ENCODE measurements at places on chromosomes 13 and 19. TPM values are rescaled to one million over a fixed set of nuclear protein-coding genes. Genes with fewer than 3 reads are reported as not detected.

DNA sequence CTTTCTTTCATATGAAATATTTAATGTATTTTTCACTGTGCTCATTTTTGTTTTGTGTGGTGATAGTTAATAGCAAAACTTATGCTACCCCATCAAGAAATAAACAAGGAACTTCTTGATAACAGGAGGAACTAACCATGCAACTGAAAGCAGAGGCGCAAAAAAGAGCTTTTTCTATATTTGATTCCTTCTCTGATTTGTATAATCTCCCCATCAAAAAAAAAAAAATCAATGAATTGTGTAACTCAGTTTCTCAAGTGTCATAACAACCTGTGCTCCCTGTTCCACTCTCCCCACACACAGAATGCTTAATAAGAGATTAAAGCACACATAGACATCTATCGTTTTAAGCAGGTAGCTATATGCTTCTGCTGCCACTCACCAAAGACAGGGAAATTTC, 67.3 kb upstream of the MED4 start:
- no peaks in the 10 kb centered on the region for H3K27me3 ChIP-seq
- no peak overlapping the region for H3K27ac ChIP-seq
- DNase-seq, result no peak
- H3K4me3 ChIP-seq, result no peak overlapping the region

DNA sequence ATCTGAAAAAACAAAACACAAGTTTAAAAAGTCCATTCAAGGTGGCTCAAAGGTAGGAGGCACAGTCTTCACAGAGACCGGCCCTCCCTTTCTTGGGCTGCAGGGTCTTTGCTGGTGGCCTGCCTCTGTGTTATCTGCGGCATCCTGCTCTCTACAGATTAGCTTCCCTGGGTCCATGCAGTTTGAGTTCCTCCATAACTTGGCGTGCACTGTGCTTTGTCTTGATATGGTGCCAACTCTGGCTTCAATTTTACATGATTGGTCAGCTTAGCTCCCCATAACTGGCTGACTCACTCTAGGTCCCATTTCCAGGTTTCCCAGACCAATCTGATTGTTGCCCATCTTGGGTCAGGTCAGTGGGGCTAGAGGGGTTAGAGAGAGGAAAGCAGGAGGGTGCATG, 41.8 kb downstream of the TPT1 start:
- no peak overlapping the region for H3K27ac ChIP-seq
- H3K27me3 ChIP-seq, result no peaks in the 10 kb centered on the region
- H3K36me3 ChIP-seq, result no peaks in the 10 kb centered on the region

DNA sequence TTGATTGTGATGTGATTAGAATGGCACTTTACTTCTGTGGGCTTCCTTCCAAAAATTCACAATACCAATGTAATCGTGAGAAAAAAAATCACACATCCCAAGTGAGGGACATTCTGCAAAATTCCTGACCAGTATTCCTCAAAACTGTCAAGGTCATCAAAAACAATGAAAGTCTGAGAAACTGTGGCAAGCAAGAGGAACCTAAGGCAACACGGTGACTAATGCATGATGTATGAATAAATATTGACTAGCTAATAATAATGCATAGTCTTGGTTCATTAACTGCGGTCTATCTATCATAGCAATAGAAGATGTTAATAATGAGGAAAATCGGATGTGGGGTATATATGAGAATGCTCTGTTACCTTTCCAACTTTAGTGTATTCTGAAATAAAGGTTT, 159.0 kb downstream of the RFC3 start:
- no peak overlapping the region for H3K4me3 ChIP-seq
- H3K27ac ChIP-seq, result no peak overlapping the region
- no peak for DNase-seq
- H3K27me3 ChIP-seq, result no peaks in the 10 kb centered on the region
- no peaks in the 10 kb centered on the region for H3K36me3 ChIP-seq

DNA sequence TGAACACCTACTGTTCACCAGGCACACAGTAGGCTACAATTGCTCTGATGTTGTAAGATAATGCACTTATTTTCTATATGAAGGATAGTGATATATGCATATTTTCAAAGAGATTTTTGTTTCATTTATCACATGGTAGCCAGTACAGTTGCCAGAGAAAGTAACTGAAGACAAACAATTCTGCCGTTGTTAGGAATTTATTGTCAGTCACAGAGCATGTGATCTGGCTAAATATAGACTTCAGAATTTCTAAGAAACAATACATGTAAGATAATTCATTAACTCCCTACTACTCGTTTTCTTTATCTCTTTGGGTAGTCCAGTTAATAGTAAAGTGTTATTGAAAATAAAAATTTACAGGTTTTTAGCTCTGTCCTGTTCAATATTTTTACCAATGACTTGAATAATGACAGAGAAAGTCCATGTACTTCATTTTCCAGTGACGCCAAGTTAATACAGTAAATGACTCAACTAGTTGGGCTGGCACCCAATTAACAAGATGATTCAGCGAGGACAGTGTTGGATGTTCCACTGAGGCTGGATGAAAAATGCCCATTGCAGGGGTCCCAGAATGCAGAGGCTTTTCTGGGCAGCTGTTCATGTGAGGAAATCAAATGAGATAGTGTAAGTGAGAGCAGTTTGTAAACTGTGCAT, 35.6 kb downstream of the GJA3 start:
- H3K4me1 ChIP-seq, result peaks cover 16% of the 10 kb centered on the region
- H3K4me3 ChIP-seq, result no peak overlapping the region
- no peaks in the 10 kb centered on the region for H3K36me3 ChIP-seq
- DNase-seq, result no peak
- no peak overlapping the region for H3K27ac ChIP-seq
- H3K27me3 ChIP-seq, result peaks cover 32% of the 10 kb centered on the region

- H3K27ac ChIP-seq, result no peak overlapping the region
- no peak overlapping the region for H3K4me3 ChIP-seq
- no peaks in the 10 kb centered on the region for H3K27me3 ChIP-seq
Measured at GRCh38 chr19:1853295-1854038, 5.2 kb upstream of the REXO1 start.

GRCh38 chr13:51556740-51557139, 27.5 kb upstream of the WDFY2 start:
- H3K36me3 ChIP-seq, result no peaks in the 10 kb centered on the region
- H3K4me1 ChIP-seq, result no peaks in the 10 kb centered on the region
- peak overlapping the region; percentile 34 for H3K27ac ChIP-seq
- DNase-seq, result no peak
- no peak overlapping the region for H3K4me3 ChIP-seq

GRCh38 chr19:4051175-4052101, 15.3 kb downstream of the ZBTB7A start:
- no peaks in the 10 kb centered on the region for H3K27me3 ChIP-seq
- no peak for DNase-seq
- H3K36me3 ChIP-seq, result no peaks in the 10 kb centered on the region
- no peak overlapping the region for H3K4me3 ChIP-seq
- no peaks in the 10 kb centered on the region for H3K4me1 ChIP-seq
- H3K27ac ChIP-seq, result no peak overlapping the region

TPP2 gene
- 91.9 TPM for total RNA-seq

SWSAP1 gene
- total RNA-seq, result 4.1 TPM

PSG1 gene
- total RNA-seq, result not detected

GRCh38 chr13:109785141-109785891, 1.1 kb downstream of the IRS2 start:
- H3K36me3 ChIP-seq, result no peaks in the 10 kb centered on the region
- peak; percentile 50 for DNase-seq
- H3K27me3 ChIP-seq, result peaks cover 4% of the 10 kb centered on the region
- no peak overlapping the region for H3K27ac ChIP-seq
- H3K4me1 ChIP-seq, result peaks cover 16% of the 10 kb centered on the region
- H3K4me3 ChIP-seq, result peak overlapping the region; percentile 71

DNA sequence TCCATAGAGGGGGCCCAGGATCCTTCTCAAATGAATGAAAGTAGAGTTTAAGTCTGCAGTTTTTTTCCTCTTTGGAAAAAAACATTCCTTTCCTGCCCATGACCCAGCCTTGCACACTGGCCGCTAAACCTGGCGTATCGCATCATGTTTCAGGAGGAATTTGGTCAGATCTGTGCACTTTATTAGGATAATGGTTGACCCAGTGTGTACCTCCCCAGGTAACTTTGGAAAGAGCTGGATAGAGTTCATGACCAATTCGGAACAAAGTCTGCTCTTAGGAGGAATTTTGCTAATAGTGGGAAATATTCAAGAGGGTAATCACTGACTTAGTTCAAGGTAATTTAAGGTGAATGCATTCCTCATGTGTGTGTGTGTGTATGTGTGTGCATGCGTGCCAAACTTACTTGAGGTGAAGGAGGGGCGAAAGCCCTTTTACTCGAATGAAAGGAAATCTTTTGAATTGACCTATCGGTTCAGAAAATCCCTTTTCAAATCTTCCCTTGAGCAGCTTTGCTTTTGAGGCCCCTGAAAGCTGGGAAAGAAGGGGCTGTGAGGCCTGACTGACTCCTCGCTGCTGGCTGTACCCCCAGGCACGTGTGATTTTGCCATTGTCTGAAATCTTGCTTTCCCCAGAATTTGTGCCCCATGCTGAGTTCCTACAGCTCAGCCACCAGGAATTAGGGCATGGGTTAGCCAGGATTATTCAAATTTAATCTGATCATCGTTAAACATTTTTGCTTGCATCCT, 46.3 kb downstream of the SIPA1L3 start:
- no peaks in the 10 kb centered on the region for H3K36me3 ChIP-seq
- peaks cover 28% of the 10 kb centered on the region for H3K4me1 ChIP-seq
- H3K4me3 ChIP-seq, result no peak overlapping the region
- H3K27me3 ChIP-seq, result no peaks in the 10 kb centered on the region
- H3K27ac ChIP-seq, result peak overlapping the region; percentile 67

DNA sequence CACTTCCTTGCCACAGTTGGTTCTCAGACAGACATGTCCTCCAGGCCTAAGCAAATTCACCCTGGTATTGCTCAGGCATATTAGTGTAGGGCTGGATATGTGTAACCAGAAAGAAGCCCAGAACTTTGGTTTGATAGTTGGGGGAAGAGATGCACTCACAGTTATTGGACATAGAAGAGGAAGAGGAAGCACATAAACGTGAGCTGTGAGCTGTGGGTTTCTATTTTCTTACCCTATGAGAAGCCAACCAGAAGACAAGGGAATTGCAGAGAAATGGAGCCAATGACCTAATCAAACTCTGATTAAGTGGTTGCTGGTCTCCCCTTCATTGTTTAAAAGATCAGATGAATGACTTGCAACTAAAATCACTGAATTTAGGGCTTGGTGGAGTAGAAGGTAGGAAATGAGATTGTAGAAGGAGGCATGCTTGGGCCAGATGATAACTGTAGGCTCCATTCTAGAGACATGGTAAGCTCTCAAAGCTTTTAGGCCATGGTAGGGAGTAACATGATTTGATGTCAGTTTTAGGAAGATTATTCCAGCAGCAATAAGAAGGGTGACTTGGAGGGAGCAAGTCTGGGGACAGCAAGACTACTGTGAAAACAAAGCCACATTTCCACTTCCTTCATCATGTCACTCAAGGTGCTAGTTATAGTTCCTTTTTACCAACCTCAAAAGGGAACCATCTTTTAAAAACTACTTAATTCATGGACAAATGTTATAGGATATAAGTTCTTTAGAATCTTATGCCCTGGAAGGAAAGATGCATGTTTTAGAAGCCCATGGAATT, 24.1 kb upstream of the WDFY2 start:
- no peak overlapping the region for H3K27ac ChIP-seq
- no peak overlapping the region for H3K4me3 ChIP-seq

CYSLTR2 gene
- not detected for total RNA-seq

DNA sequence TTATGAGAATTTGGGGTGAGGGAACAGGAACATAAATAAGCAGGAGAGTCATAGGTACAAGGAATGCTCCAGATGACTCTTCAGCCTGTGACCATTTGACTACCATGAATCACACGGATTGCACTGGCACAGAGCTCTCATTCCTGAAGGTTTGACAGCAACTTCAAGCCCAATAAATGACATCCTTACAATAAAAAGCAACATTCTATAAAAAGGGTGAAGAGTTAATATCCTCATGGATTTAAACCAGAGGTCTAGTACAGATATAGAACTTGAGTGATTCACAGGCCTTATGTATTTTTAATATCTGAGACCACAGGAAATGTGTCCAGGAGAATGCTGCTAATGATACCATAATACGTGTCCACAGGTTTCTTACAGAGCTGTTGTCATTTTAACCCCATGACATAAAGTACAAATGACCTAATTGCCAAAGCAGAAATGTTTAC, 158.1 kb downstream of the IRS2 start:
- H3K4me1 ChIP-seq, result 0 out of 2 replicates have a peak, but pooled peaks cover 5% of the 10 kb centered on the region
- H3K27ac ChIP-seq, result no peak overlapping the region
- no peak overlapping the region for H3K4me3 ChIP-seq
- no peak for DNase-seq

C19orf67 gene
- total RNA-seq, result not detected

GRCh38 chr13:112053744-112054615, 13.0 kb upstream of the SOX1 start:
- H3K4me3 ChIP-seq, result peak overlapping the region; percentile 59
- no peaks in the 10 kb centered on the region for H3K36me3 ChIP-seq
- H3K4me1 ChIP-seq, result peaks cover 34% of the 10 kb centered on the region
- no peak overlapping the region for H3K27ac ChIP-seq
- DNase-seq, result peak; percentile 50
- peaks cover 94% of the 10 kb centered on the region for H3K27me3 ChIP-seq

- H3K36me3 ChIP-seq, result peaks cover 9% of the 10 kb centered on the region
- peak overlapping the region; percentile 6 for H3K4me3 ChIP-seq
- H3K27me3 ChIP-seq, result peaks cover 19% of the 10 kb centered on the region
- peaks cover 26% of the 10 kb centered on the region for H3K4me1 ChIP-seq
- peak; percentile 96 for DNase-seq
Measured at GRCh38 chr19:12796146-12797071, 5.1 kb downstream of the JUNB start.

GPR108 gene
- total RNA-seq, result 57.9 TPM

DNA sequence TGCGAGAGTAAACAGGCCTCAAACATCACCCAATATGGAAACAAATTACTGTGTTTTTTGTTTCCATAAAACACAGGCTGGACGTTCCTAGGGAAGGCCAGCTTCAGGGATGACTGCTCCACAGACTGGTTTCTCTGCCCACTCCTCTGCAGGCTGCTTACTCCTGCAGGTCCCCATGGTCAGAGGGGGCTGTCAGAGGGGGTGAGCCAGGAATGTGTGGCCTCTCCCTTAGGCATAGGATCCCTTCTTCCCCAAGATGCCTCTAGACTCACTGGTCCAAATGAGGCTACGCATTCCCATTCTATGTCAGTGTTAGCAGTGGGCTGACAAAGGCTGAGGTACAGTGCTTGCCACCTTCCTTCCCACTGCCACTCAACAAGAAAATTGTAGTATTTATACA, 229.8 kb downstream of the LHFPL6 start:
- no peaks in the 10 kb centered on the region for H3K4me1 ChIP-seq
- H3K27me3 ChIP-seq, result peaks cover 20% of the 10 kb centered on the region
- no peak overlapping the region for H3K4me3 ChIP-seq

- no peaks in the 10 kb centered on the region for H3K36me3 ChIP-seq
- H3K27ac ChIP-seq, result no peak overlapping the region
- no peaks in the 10 kb centered on the region for H3K4me1 ChIP-seq
- no peak overlapping the region for H3K4me3 ChIP-seq
Measured at GRCh38 chr13:87975035-87975434, 303.9 kb downstream of the SLITRK5 start.

All from GM23338 (cell line).